ENCODE measurements at places on chromosomes 12 and 14.

- no peak for DNase-seq
Observed at GRCh38 chr12:99605-100004, 33.0 kb downstream of the IQSEC3 start.

- peak; percentile 72 for DNase-seq
Observed at GRCh38 chr12:56766535-56766934, 3.4 kb downstream of the HSD17B6 start.

GRCh38 chr12:110010853-110011723 lies 11.9 kb downstream of the ANKRD13A start:
- DNase-seq, result peak; percentile 84

- no peak for DNase-seq
Observed at GRCh38 chr14:50006141-50006540, 110.2 kb downstream of the VCPKMT start.

GRCh38 chr14:56807386-56808109 lies 2.7 kb downstream of the OTX2 start:
- no peak for DNase-seq

GRCh38 chr12:117038919-117039318 lies 60.3 kb downstream of the TESC start:
- DNase-seq, result no peak

DNA sequence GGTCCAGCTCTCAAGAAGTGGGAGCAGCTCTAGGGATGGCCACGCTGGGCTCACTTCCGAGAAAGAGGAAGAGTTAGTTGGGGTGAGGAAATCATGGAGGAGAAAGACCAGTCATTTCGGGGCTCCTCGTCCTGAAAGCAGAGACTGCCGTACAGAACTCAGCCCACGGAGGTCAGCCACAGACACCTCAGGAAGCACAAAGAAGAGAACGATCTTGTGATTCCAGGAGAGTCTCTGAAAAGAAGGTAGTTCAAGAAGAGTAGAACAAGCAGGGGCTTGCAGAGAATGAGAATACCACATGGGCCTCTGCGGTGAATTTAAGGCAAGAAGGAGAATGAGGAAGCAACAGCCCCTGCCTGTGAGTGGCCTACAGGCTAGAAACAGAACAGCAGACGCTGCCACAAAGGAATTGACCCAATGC lies 311.9 kb downstream of the CACNA1C start:
- no peak for DNase-seq

- no peak for DNase-seq
Observed at GRCh38 chr14:104464907-104465306, 114.7 kb upstream of the C14orf180 start.

- peak; percentile 77 for DNase-seq
Observed at GRCh38 chr12:26749781-26750180, 83.2 kb downstream of the ITPR2 start.

DNA sequence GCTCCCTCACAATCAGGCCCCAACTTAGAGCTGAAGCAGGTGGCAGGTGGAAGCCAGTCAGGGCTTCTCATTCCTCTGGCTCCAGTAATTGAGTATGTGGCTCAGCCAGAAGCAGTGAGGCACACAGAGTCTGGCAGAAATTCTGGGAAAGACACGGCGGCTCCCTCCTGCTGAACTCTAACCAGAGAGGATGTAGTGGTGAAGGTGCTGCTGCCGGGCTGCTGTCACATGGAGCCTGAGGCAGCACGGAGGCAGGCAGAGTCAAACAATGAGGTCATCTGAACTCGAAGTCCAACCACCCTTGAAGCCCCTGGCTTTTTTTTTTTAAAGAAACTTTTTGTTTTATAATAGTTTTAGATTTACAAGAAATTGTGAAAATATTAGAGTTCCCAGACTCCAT lies 33.4 kb upstream of the SMOC1 start:
- DNase-seq, result no peak

- no peak for DNase-seq
Observed at GRCh38 chr14:26067786-26068459, 529.9 kb downstream of the NOVA1 start.

- no peak for DNase-seq
Observed at GRCh38 chr12:13283867-13284266, 87.3 kb downstream of the EMP1 start.

- no peak for DNase-seq
Observed at GRCh38 chr12:47770086-47770726, 2.8 kb upstream of the SLC48A1 start.

- DNase-seq, result no peak
Observed at GRCh38 chr12:41034686-41035085, 153.4 kb upstream of the PDZRN4 start.

DNA sequence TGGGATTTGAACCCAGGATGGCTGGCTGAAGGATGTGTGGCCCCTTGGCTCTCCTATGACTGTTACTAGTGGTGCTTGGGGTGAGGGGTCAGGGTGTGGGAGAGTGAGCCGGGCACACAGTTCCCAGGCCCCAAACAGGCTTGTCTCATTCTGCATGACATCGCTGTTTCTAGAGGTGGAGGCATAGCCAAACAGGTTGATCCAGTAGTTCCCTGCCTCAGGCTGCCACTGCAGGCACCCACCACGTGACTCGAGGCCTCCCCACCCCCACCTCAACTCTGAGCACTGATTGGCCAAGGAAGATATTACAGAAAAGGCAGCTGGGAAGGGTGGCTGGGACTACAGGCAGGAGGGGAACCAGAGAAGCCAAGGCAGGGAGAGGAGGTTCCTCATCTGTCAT lies 102.6 kb downstream of the NCOR2 start:
- DNase-seq, result no peak

DNA sequence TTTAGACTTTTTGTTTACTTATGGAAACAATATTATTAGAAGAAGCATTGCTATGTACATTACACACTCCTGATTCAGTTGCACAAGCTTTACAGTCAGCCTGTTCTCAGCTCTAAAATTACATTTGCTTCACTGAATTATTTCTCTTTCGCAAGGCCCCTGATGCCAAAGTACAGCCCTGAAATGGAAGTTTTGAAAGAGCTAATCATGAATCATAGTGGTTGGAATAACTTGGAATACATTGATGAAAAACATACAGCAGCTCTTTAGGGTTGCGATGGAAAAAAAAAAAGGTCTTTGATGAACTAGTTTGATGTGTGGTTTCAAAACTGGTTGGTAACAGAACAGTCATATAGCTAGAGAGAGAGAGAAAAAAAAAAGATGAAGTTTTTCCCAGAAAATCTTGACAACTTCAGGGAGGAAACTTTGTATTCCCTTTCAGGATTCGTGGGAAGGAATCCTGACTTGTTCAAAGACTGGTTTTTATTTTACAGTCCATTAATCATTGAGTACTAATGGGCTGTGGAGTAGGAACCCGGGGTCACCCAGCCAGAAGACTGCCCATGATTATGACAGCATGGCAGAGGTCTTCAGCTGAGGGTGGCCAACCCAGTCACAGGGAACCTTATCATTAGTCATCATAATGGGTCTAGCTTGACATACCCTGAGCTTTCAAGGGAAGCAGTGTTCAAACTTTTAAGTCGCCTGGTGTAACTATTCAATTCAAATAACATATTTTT lies 460.1 kb downstream of the NAV3 start:
- no peak for DNase-seq

DNA sequence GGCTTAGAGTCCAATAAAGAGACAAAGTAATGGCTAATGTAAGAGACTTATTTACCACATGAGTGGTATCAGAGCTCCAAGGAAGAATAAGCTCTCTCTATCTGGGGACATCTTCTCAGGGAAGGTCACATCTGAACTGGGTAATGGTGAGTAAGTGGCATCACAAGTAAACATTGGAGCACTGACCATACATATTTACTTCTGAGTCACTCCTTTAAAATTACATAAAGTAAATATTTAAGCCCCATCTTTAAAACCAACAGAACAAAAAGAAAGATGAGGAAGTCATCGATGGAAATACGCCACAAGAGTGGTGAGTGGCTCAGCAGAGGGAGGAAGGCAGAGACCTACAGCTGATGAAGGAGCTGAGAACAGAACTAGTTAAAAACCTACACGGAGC lies 159.9 kb downstream of the DUSP6 start:
- no peak for DNase-seq

- DNase-seq, result no peak
Observed at GRCh38 chr14:84792722-84793410, 737.1 kb upstream of the FLRT2 start.

GRCh38 chr14:23436327-23437132 lies 1.1 kb upstream of the MYH7 start:
- no peak for DNase-seq

DNA sequence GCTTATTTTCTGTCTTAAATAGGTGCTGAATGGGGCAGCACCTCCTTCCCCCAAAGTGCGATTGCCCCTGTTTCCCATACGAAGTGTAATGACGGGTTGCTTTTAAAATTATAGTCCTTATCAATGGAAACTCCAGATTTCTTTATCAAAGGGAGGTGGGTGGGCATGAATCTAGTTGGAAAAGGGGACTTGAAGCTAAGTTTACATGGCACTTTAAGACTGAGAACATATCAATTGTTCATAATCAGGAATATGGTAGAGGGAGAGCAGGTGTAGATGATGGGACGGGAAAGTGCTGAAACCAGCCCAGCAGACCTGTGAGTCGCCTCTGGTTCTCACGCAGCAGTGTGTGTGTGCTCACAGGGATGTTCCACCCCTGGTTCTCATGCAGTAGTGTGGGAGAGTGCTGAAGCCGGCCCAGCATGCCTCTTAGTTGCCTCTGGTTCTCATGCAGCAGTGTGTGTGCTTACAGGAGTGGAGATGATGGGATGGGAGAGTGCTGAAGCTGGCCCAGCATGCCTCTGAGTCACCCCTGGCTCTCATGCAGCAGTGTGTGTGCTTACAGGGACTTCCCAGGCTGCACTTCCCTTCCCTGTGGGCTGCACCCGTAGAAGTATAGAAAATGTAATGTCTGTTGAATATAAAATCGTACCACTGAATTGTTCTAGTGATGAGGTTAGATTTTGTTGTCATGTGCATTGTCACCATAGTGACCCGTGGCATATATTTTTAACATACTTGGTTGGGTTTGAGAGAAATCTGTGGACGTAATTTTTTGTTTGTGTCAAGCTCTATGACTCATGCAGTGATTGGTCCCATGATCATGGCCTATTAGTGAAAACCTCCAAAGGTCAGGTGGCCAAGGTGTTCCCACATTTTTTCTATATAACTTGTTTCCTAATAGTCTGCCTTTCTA lies 51.6 kb downstream of the GPATCH2L start:
- DNase-seq, result peak; percentile 88

DNA sequence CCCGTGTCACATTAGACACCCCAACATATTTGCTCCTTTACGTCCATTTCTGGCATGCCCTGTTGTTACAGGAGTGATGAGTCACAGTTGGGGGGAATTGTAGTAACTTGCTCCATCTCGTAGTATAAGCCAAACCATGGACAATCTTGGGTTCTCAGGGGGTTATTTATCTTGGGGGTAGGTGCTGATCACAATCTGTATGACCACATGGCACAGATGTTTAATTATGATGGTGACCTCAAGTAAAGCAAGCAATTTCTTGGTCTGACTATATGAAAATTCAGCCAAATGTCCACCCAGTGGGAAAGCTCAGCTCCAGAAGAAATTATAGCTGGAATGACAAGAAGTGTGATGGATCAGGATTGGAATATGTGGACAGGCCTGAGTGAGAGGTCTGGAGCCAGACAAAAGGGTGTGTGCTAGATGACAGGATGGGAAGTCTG lies 32.1 kb upstream of the STON2 start:
- no peak for DNase-seq

- DNase-seq, result no peak
Observed at GRCh38 chr14:38958589-38958988, 144.4 kb downstream of the SEC23A start.

GRCh38 chr12:104182144-104182543 lies 33.4 kb upstream of the TXNRD1 start:
- DNase-seq, result no peak

DNA sequence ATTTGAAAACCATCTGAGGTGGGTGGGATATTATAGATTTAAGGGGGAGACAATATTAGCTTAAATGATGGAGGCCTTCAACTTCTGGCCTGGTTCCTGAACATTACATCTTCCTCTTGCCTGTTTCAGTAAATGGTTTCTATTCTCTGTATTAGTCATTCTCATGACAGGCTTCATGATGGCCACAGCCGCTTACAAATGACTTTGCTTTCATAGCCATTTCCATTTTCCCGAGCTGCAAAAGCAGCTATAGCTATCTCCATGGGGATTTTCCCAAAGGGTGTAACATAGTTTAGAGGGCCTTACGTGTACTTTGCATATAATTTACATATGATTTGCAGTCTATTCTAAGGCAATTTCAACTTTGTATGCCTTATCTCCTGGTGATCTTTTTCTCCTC lies 121.8 kb downstream of the NRXN3 start:
- DNase-seq, result peak; percentile 42

DNA sequence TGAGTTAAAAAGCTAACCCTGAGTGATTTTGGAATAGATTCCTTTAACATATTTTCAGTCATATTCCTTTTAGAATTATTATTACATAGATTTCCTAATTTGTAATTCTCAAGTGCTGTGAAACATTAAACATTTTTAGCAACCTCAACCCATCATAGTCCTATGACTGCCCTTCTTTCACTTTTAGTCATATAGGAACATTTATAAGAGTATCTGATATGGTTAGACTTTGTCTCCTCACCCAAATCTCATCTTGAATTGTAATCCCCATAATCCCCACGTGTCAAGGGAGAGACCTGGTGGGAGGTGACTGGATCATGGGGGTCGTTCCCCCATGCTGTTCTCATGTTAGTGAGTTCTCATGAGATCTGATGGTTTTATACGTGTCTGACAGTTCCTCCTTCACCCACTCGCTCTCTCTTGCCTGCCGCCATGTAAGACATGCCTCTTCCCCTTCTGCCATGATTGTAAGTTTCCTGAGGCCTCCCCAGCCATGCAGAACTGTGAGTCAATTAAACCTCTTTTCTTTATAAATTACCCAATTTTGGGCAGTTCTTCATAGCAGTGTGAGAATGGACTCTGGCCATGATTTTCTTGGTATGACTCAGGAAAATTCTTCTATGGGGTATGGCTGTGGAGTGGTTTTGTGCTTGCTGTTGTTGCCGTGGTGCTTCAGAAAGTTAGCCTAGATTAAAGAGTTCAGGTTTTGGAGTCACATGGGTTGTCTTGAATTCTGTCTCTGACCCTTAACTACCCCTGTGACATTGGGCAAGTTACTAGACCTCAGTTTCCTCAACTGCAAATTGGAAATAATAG lies 83.9 kb downstream of the FUT8 start:
- DNase-seq, result peak; percentile 27

DNA sequence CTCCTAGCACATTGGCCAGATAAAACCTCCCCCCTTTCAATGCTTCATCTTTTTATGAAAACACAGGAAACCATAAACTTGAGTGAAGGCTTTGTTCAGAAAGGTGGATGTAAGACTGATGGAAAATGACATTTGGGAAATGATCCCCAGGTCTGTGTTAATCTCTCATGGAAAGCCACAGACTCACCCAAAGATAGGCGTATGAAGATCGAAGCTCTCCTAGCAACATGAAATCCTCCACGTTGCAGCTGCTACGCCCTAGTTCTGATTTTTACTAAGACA lies 63.4 kb upstream of the PTGR2 start:
- DNase-seq, result no peak

GRCh38 chr12:75888874-75889613 lies 142.5 kb downstream of the PHLDA1 start:
- no peak for DNase-seq
